ENCODE measurements at places on chromosomes 12 and 14.

DNA sequence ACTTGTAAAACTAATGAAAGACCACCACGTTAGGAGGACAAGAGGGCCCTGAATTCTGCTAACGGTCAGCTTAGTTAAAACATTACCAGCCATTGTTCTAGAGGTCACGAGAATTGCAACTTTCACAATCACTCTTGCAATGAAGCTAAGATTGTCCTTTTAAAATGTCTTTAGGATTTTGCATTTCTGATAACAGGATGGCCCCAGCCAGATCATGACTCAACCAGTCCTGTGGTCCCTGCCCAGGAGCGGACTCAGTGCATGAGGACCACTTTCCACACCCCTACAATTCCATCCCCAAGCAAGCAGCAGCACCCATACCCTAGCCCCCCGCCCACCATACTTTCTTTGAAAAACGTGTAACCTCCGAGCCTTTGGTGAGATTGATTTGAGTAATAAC, 28.7 kb downstream of the HSP90AA1 start:
- DNase-seq, result no peak

DNA sequence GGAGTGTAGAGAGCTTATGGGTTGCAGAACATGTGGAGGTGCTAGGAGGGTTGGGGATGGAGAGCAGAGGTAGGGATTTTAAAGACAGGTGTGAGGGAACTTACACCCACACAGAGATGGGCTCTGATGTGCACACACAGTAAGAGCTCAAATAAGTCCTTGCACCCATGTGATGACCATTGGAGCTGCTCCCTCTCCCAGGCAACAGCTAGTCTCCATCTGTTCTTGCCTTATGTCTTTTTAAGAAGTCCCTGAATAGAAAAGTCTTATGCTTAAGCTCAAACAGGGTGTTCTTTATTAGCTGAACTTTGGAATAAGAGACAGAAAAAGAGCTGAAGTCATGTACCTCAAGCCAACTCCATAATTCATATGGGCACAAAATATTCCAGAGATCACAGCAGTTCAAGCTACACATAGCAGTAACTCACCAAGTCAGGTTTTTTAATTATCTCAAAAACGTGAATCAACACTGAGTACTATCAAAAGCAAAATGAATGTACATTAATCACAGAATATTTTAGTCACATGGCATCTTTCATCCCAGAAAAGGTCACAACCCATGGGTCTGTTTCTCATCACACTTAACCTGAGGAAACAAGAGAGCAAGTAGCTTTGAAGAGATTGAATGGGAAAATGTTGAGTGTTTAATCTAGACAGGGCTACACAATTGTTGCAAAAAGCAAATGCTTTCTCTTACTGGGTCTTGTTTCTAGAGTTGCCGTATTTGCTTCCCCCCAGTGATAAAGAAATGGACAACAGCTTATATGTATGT, 1513.6 kb upstream of the SEL1L start:
- no peak for DNase-seq

DNA sequence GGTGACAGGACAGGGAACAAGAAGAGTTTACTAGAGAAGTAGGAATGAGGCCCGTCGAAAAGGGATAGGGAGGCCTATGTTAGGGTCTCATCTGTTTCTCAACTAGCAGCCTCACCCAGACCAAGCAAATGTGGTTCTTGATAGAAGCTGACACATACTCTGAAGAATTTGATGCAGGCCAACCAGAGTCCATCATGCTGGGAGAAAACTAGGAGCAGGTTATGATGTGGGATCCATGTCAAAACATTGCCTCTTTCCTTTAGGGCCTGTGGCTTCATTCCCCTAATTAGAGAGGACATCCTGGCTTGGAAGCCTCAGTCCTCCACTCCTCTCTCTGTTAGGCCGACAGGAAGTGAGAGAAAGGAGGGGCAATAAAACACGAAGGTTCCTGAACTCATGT, 122.8 kb downstream of the NTF3 start:
- no peak for DNase-seq

GRCh38 chr12:89267404-89267803, 84.9 kb downstream of the DUSP6 start:
- no peak for DNase-seq
